Progenitor cell of endocrine pancreas (in vitro differentiated cells): ENCODE measurements at places on chromosomes 5 and 9. TPM values are rescaled to one million over a fixed set of nuclear protein-coding genes. Genes with fewer than 3 reads are reported as not detected.
A peak's percentile ranks its signal among the peaks of the same experiment; 100 is the strongest.

DNA sequence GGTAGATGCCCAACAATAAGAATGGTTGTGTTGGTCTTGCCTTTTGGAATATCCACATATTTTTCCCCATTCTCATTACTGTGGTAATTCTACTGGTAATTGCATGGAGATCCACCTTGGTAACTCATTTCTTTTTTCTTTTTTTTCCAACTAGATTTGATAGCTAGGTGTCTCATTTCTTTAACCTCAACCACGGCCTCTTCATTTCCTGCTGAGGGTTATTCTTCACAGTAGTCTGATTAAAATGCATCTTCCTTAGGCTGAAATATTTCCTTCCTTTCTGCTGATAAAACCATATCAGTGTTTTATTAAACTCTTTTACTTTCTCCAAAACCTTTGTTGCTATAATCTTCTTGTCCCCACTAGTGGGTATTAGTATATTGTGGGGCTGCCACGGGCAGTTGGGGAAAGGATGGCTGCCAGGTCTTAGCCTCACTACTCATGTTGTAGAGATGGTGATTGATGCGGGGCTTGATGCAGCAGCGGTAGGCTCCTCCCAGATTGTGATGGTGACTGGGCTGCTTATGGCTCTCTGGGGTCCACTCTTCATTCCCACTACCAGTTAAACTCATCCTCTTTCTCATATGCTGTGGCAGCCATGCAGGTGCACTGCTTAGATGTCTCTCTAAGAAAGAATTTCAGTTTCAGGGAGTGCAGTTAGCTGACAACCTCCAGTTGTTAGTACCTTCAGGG is 35.9 kb downstream of the KIF2A start:
- H3K27me3 ChIP-seq: no peaks in the 10 kb centered on the region
- no peak overlapping the region for H3K4me3 ChIP-seq
- H3K27ac ChIP-seq: peak overlapping the region; percentile 5
- DNase-seq: no peak
- peaks cover 2% of the 10 kb centered on the region for H3K4me1 ChIP-seq

GRCh38 chr9:133050781-133051180 is 11.0 kb upstream of the CEL start:
- peak overlapping the region; percentile 33 for H3K27ac ChIP-seq
- no peak overlapping the region for H3K4me3 ChIP-seq
- H3K36me3 ChIP-seq: peaks cover 6% of the 10 kb centered on the region
- no peaks in the 10 kb centered on the region for H3K4me1 ChIP-seq

- H3K27ac ChIP-seq: no peak overlapping the region
- no peaks in the 10 kb centered on the region for H3K27me3 ChIP-seq
- no peaks in the 10 kb centered on the region for H3K4me1 ChIP-seq
- no peak overlapping the region for H3K4me3 ChIP-seq
These were observed 952.2 kb upstream of the WWC1 start for GRCh38 chr5:167339205-167339604.

DNA sequence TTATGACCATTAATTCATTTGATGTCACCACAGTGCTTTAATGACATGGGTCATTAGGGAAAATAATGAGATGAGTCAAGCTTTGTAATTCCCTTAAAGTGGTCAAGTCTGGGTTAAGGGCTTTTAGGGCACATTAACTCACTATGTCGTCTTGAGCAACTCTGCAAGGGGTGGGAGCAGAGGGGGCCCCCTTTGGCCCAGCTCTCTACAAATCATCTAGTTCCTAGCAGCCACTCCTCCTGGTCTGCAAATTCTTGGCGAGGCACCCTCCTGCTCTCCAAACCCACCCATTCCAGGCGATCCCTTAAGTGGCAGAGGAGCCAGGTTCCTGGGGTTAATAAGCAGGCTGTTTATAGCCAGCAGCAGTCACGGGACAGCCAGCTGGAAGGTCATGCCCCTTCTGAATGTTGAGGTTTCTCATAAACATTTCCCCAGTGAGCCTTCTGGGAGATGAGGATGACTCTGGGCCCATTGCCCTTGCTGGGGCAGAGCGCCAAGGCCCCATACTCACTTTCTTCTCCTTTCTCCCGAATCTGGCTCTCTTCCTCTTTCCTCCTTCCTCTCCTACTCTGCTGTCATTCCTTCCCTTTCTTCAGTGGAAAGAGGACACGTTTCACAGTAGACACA is 14.3 kb upstream of the GPX3 start:
- H3K27ac ChIP-seq: peak overlapping the region; percentile 57
- H3K4me3 ChIP-seq: no peak overlapping the region
- no peaks in the 10 kb centered on the region for H3K36me3 ChIP-seq

DNA sequence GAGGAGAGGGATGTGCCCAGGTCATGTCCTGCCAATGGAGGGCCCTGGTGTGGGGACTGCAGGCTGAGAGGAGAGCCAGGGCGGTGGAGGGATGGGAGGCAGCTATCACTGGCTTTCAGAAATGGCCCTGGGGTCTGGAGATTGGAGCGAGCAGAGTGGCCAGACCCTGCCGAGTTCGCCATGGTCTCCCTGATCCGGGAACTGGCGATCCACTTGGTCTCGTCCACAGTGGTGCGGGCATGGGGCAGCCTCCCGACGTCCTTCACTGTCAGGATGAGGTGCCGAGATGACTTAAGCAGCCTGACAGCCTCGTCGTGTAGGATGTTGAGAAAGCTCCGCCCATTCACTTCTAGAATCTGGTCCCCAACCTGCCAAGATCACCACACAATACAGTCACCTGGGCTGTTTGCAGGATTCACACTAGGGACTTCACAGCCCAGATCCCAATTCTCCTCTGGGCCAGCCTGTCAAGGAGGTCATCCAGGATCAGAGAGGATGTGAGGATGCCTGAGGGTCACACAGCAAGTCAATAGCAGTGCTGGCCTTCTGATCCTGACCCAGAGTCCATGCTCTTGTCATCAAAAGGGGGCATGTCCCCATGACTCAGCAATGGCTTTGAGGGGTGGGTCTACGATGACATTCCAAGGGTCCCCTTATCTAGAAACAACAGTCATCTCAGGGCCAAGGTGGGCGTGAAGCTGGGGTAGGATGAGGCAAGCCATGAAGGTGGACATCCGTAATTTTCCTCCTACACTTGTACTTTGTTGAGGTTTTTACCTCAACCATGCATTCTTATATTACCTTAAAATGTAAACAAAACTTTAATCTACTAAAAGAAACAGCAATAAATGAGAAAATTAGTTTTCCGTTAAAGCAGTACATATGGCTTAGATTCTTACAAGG is 38.5 kb upstream of the AKNA start:
- H3K27me3 ChIP-seq: peaks cover 6% of the 10 kb centered on the region
- no peaks in the 10 kb centered on the region for H3K36me3 ChIP-seq
- H3K4me3 ChIP-seq: no peak overlapping the region
- DNase-seq: no peak

DNA sequence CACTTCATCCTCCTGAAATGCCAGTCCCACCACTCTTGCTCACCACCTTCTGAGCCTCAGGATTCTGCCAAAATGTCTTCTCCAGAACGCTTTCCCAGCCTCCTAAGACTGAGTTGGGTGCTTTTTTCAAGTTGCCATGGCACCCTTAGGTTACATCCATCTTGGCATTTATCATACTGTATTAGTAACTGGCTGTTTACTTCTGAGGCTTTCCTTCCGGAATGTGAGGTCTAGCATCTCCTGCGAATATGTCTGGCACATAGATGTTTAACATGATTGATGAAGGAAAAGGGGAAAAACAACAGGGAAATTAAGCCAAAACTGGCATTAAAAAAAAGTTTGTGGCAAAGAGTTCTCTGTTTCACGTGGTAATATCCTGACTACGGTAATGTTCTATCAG is 24.9 kb downstream of the RNF130 start:
- no peaks in the 10 kb centered on the region for H3K27me3 ChIP-seq
- H3K27ac ChIP-seq: no peak overlapping the region
- peaks cover 29% of the 10 kb centered on the region for H3K36me3 ChIP-seq
- DNase-seq: no peak

DNA sequence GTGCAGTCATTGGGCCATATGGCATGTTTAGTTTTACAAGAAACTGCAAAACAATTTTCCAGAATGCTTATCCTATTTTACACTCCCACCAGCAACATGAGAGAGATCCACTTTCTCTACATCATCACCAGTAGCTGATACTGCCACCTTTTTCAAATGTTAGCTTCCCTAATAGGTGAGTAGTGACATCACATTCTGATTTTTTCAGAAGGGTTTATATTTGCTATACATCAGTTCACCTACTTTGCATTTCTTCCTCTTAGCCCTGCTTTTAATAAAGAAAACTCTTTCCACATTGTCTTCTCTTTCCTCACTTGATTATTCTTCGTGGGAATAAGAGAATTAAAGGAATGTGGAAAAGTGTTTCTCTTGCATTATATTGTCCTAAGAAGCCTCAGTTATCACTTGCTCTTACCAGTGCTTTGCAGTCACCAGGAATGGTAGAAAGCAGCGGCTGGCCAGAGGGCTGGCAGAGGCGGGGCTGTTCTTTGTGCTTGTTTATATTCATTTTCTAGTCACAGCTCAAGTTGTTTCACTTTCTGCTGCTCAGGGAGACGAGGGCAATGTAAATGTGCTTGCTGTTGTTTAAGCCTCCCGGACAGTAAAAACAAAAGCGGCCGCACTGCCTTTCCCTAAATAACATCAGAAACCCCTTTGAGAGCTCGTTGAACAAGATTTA is 164.8 kb downstream of the HSD17B3 start:
- no peak overlapping the region for H3K4me3 ChIP-seq
- no peak for DNase-seq
- H3K4me1 ChIP-seq: peaks cover 6% of the 10 kb centered on the region
- H3K27ac ChIP-seq: no peak overlapping the region
- H3K27me3 ChIP-seq: peaks cover 27% of the 10 kb centered on the region

DNA sequence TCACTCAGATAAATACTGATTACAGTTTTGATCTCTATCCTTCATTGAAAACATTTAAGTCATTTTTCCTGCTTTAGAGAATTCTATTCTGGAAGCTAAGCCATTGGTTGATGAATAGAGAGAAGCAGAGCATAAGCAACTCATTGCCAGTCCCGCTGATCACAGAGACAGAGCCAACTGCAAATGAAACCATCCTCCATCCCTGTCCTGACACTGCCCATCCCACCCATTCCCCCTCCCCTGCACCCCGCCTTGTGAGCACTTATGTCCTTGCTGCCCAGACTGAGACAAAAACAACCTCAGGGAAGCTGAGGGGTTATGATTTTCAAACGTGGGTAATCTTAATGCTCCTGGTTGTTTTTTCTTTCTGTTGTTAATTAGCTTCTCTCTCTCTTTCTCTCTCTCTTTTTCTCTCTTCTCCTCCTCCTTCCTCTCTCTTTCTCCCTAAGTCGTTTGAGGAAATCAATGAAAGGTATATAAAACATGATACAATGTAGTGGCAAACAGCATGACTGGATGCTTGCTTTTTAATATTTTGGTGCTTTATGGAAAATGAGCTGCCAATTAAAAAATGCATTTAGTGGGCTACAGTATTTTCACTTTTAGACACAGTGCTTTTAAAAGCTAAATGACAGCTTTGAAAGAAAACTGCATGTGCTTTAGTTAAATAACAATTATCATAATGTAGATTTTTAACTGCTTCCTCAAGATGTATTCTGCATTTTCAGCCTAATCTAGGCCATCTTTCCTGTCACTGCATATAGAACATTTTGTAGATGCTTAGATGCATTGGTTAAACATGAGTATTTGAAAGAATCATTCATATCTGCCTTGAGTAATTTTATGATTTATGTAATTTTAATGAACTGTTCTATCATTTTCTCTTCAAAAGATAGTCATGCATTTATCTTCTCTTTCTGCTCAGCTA is 57.3 kb downstream of the CMYA5 start:
- H3K27ac ChIP-seq: no peak overlapping the region
- DNase-seq: no peak
- no peaks in the 10 kb centered on the region for H3K4me1 ChIP-seq
- H3K36me3 ChIP-seq: no peaks in the 10 kb centered on the region
- no peak overlapping the region for H3K4me3 ChIP-seq

DNA sequence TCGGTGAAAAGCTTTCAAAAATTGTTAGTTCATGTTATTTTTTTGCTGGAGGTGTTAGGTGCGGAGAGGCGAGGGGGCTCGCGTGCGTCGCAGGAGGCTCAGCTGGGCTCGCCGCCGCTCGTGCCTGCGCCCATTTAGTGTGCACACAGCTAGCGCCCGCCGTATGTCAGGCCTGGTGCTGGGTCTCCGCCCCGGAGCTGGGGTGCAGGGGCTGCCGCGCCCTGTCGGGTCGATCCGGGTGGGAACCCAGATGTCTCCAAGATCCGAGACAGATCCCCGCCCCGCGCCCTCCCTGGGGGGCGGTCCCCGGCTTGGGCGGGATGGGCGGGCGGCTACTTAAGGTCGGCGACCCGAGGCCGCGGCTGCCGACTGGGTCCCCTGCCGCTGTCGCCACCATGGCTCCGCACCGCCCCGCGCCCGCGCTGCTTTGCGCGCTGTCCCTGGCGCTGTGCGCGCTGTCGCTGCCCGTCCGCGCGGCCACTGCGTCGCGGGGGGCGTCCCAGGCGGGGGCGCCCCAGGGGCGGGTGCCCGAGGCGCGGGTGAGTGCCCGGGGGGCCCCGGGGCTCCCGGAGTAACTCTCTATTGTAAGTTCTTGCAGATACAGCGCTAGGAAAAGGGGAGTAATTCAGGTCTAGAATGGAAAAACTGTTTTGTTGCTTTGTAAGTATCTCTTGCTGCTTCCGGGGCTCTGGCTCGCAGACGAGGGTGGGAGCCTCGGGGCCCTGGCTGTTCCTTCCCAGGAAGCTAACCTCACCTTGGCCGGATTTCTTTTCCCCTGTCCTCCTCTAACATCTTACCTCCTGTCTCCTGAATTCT is 31.7 kb downstream of the GSN start:
- no peak overlapping the region for H3K27ac ChIP-seq
- peaks cover 8% of the 10 kb centered on the region for H3K27me3 ChIP-seq
- no peaks in the 10 kb centered on the region for H3K36me3 ChIP-seq

GRCh38 chr9:14007190-14007769 is 306.7 kb downstream of the NFIB start:
- H3K4me1 ChIP-seq: no peaks in the 10 kb centered on the region
- H3K36me3 ChIP-seq: no peaks in the 10 kb centered on the region
- H3K27ac ChIP-seq: no peak overlapping the region

- H3K4me3 ChIP-seq: no peak overlapping the region
- H3K27me3 ChIP-seq: no peaks in the 10 kb centered on the region
- no peak for DNase-seq
- no peak overlapping the region for H3K27ac ChIP-seq
- H3K4me1 ChIP-seq: no peaks in the 10 kb centered on the region
These were observed 18.1 kb downstream of the FYB1 start for GRCh38 chr5:39201160-39201780.

- peak; percentile 55 for DNase-seq
- no peak overlapping the region for H3K27ac ChIP-seq
- H3K4me3 ChIP-seq: no peak overlapping the region
These were observed 4.6 kb upstream of the SLC25A48 start for GRCh38 chr5:135829681-135830383.

SLC2A6 gene
- 4.7 and 5.2 TPM in 2 replicates for total RNA-seq

F2R gene
- total RNA-seq: 25.1 and 28.7 TPM in 2 replicates

FTMT gene
- not detected in 2 replicates for total RNA-seq

MAMDC2 gene
- 0.27 and 0.60 TPM in 2 replicates for total RNA-seq

IQGAP2 gene
- 16.7 and 17.2 TPM in 2 replicates for total RNA-seq

C9orf40 gene
- 4.8 and 5.1 TPM in 2 replicates for total RNA-seq

AIF1L gene
- total RNA-seq: 71.1 and 72.5 TPM in 2 replicates
